ENCODE measurements at places on chromosomes 2 and 18. TPM values are rescaled to one million over a fixed set of nuclear protein-coding genes. Genes with fewer than 3 reads are reported as not detected.
A peak's percentile ranks its signal among the peaks of the same experiment; 100 is the strongest.

Gene GFPT1
- 21.2 TPM for total RNA-seq

Gene HSPE1
- total RNA-seq = 57.1 TPM

Gene TDRD15
- not detected for total RNA-seq

Gene HOXD12
- total RNA-seq = not detected

Gene RAB17
- 12.6 TPM for total RNA-seq

Gene RGPD8
- 2.4 TPM for total RNA-seq

Gene CCDC148
- 0.20 TPM for total RNA-seq

Gene XDH
- total RNA-seq = not detected

DNA sequence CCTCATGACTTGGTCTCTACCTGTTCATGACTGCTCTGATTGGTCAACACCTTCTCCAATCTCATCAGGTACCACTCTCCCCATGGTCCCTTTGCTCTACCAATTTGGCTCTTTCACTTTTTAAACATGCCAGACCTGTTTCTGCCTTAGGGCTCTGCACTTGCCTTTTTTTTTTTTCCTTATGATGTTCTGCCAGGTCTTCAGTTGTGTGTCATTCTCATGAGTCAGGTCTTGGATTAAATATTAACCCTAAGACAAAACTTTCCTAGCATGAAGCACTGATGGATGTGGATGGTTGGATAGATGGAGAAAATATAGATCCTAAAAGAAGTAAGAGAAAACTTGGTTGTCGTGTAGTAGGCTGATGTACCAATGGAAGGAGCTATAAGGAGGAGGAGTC is 219.3 kb downstream of the TTC32 start:
- DNase-seq = no peak

DNA sequence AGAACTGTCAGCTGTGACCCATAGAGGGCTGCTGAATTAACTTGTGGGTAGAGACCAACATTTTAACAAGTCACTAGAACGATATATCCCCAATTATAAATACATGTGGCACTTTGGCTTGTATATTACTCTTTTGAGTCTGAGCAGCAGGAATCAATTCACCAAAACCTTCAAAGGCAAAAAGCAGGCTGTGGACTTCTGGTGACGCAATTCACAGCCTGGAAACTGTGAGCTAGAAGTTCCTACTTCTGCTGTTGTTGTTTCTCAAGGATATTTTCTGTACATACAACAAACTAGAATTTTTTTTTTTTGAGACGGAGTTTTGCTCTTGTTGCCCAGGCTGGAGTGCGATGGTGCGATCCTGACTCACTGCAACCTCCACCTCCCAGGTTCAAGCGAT is 37.3 kb downstream of the PTCD3 start:
- DNase-seq = no peak

GRCh38 chr2:122523143-122523542 is 767.7 kb downstream of the TSN start:
- no peak for DNase-seq

DNA sequence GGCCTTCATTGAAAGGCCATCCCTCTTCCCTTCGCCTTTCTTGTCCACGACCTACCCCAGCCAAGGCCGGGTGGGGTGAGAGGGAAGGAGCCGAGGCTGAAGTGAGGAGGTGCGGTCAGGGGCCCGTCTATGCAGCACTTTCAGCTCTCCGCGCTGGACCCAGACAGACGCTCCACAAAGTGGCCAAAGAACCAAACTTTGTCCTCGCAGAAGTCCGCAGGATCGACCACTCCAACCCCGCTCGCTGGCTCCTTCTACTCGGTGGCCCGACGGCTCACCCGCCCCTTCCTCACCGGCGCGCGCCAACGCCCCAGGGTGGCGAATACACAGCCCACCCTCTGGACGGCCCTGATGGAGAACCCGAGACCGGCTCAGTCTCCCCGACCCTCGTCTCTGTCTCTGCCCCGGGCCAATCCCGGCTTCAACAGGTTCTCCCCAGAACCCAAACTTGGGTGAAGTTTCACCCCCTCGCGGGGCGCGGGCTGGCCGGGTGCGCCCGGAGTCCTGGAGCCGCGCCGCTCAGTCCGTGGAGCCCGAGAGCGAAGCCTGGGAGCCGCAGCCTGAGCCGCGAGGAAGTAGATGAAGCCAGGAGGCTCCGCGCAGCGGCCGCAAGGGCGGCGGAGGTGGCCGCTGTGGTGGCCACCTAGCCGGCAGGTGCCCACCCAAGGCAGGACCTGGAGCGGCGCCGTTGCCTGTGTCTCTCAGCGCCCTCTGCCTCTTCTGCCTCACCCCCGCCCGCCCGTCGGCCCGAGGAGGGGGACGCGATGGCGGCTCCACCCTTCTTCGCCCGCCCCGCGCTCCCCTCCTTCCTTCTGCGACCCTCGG is 26.7 kb upstream of the ALPP start:
- DNase-seq = no peak

- peak; percentile 47 for DNase-seq
Measured at GRCh38 chr2:180980943-180981911, 822 bp downstream of the UBE2E3 start.

DNA sequence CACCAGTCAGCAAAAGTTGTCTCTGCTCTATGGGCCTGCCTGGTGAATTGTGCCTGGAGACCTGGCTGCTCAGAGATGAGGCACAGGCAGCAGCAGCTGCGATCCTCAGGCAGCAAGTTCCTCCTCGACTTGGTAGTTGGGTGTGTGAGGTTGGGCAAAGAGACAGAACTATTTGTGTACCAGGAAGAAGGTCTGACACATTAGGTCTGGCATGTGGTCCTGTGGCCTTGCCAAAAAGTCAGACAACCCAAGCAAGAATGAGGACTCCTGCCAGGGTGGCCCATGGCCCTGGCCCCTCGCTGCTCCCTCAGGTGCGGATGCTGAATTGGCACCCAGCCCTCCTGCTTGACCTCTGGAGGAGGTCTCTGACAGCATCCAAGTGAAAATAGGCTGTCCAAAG is 192.7 kb downstream of the DYSF start:
- peak; percentile 57 for DNase-seq

DNA sequence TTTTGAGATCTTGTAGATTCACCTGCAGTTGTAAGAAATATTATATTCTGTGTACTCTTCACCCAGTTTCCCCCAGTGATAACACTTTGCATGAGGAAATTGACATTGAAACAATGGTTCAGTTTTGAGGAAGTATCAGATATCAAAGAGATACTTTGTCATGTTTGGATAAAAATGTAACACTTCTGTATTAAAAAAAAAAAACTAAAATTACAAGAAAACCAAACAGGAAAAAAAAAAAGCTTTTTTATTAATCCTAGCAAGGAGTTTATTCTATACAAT is 204.0 kb downstream of the ARL4C start:
- no peak for DNase-seq

- DNase-seq = no peak
Measured at GRCh38 chr2:3480352-3481010, 38.9 kb downstream of the ADI1 start.

- no peak for DNase-seq
Measured at GRCh38 chr2:199830531-199830930, 20.5 kb downstream of the FTCDNL1 start.

- DNase-seq = no peak
Measured at GRCh38 chr2:170845343-170845742, 28.7 kb downstream of the GAD1 start.

DNA sequence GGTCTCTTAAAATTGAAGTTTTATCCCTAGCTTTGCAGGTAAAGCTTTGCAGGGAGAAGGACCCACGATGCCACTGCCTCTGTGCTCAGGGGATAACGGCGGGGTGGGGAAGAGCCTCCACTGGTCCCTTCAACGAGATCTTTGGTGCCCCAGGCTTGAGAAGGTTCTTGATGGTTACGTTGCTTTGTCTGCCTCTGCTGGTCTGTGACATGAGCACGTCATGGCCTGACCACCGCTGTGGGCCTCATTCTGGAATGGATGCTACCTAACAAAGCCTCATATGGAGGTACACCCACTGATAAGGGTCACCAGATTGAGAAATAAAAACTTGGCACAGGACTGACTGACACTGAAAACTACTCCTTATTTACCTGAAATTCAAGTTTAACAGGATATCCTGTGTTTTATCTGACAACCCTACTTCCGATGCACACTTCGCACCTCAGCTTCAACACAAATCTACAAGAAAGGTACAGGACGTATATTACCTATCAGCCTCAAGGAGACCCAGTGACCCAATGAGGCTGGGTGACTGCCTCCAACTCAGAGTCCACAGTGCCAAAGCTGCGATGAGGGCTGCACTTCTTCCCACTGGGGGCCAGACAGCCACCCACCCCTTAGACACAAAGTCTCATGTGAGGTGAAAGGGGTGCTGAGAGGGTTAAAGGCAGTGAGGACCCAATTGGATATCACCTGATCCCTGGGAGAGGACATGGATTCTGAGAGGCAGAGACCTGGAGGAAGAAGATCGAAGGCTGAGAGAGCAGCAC is 64.9 kb downstream of the EIPR1 start:
- no peak for DNase-seq

GRCh38 chr2:5020116-5020875 is 671.9 kb upstream of the SOX11 start:
- no peak for DNase-seq

DNA sequence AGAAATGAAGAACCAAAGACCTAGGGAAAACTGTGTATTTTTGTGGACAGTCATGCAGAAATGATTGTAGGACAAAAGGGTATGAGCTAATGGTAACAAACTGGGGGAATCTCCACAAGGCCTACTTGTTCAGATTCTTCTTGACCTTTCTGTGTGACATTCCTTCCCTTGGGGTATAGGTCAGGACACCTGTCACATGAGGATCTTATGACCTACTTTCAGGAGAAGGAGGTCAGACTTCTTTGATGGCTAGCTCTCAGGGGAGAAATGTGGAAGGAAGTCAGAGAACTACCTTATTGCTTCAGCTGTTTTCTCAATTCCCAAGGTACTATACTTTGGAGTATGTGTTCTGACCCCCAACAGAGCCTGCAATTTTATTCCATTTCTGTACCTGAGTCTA is 40.7 kb upstream of the TANK start:
- no peak for DNase-seq

GRCh38 chr2:240579771-240580614 is 6.5 kb upstream of the CAPN10 start:
- no peak for DNase-seq

GRCh38 chr2:94955702-94956101 is 69.8 kb upstream of the MAL start:
- no peak for DNase-seq

DNA sequence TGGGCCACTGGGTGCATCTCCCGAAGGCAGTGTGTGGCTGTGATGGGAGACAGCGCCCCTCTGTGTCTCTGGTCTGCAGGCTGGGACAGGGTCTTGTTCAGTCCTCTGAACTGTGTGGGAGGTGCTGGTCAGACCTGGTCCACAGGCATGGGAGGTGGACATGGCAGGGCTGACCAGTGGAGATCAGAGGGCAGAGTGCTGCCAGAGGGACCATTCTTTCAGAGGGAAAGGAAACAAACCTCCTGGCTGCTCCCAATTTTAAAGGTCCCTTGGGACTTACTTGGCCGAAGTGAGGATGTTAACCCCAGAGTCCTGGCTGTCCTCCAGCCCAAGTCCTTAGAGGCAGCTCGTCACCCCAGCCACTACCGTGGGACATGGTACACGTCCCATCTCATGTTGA is 4.0 kb downstream of the CAPN13 start:
- no peak for DNase-seq

DNA sequence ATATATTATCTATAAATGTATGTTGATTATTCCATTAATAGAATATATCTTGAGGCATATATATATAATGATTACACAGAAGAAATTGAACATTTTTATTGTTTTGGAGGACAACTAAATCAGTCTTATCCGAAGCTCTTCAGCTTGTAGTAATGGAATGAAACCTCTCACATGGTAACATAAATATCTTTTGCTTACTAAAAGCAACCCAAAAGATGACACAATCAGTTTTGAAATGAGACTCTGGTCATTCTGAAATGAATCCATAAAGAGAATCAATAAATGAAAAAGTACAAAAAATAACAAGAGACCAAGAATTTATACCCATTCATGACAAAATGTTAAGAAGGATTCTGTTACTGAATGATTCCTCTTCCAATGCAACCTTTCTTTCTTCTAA is 110.2 kb downstream of the FIGN start:
- DNase-seq = no peak
